ENCODE measurements at places on chromosomes 7 and 10. TPM values are rescaled to one million over a fixed set of nuclear protein-coding genes. Genes with fewer than 3 reads are reported as not detected.

DNA sequence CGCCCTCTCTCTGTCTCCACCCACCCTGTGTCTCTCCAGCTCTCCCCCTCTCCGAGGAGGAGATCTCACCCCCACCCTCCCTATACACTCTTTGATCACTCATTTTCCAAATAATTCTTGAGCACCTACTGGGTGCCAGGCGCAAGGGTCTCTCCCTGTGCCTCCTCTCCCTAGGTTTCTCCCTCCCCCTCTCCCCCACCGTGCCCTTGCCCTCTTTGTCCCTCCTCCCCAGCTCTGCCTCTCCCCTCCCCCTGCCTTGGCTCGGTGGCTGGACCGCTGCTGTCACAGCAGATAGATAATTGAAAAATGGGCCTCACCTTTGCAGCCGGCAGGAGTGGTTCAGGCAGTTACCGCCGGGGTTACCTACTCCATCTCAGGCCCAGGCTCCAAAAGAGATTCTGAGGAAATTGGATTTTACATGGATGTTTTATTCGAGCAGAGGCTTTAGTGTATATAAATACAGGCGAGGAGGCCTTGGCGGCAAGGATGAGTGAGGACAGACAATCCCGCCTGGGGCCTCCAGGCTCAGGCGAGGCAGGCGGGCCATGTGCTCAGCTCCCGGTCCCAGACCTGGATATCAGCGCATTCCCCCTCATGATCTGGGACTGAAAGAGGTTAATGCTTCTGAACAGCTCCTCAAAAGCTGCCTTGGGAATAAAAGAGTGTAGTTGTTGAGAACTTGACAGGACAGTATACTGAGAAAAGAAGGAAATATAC is 60.8 kb upstream of the BTRC start:
- DNase-seq: no peak

GRCh38 chr7:101678658-101679057 is 49.6 kb upstream of the MYL10 start:
- peak; percentile 31 for DNase-seq

DNA sequence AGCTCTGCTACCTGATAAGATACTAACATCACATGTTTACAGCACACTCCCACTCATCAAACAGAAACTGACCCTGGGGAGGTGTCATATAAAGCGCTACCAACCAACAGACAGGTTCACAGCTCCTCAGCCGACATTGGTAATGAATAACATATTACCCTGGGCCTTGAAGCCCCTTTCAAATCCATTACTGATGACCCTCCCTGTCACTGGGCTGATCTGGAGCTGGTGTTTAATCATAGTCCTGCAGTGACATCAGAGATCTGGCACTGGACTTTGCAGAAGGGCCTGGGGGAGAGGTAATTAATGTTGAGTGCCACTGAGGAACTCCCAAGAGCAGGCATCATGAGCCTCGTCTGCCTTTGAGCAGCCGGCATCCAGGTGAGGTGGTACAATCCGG is 306.5 kb upstream of the NFE2L3 start:
- no peak for DNase-seq

EBLN1 gene
- not detected for total RNA-seq

ZPBP gene
- not detected for total RNA-seq

GRCh38 chr7:2956526-2957368 is 86.9 kb downstream of the CARD11 start:
- DNase-seq: no peak

DNA sequence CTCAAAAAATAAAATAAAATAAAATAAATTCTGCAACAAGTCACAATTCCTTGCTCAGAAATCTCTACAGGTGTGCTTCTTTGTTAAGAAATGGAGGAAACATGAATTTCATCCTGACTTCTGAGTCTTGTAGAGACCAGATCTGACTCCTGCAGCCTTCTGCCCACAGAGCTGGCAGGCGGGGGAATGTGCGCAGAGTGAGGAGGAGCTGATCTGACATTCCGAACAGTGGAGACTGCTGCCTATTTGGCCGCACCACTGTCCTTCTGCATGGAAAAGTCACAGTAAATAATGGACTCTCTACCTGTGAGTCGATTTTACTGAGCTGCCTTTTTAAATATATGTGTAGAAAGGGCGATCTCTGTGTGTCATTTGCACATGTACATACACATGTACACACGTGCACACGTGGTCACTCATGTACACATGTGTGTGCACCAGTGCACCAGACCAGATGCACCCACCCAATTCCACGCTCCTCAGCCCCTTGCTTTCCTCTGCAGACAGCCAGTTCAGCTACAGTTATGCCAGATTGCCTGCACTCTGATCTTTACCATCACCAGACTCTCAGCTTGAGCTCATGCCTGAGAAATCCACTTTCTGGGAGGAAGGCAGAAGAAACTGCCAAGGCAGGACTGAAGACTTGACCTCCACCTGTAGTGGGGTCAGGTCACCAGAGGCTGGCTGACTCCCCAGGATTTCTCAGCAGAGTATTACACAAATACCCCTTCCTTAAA is 54.9 kb downstream of the IKZF1 start:
- no peak for DNase-seq

GRCh38 chr7:17501441-17502212 is 203.2 kb downstream of the AHR start:
- DNase-seq: no peak

DNA sequence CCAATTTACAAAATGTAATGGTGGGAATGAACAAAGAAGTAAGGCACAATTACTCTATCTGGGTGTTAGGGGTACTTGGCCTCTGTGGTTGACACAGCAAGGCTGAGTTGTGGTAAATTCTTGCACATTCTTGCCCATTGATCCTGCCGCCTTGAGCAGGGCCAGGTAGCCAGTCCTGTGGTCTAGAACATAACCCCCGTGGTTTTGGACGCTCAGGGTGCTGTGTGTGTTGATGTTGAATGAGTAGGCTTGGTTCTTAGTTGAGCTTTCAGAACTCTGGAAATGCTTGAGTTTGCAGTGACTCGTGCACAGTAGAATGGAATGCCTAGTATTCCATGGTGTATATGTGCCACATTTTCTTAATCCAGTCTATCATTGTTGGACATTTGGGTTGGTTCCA is 42.3 kb upstream of the CDHR3 start:
- no peak for DNase-seq

- no peak for DNase-seq
Measured at GRCh38 chr10:28542728-28543127, 9.8 kb downstream of the WAC start.

DNA sequence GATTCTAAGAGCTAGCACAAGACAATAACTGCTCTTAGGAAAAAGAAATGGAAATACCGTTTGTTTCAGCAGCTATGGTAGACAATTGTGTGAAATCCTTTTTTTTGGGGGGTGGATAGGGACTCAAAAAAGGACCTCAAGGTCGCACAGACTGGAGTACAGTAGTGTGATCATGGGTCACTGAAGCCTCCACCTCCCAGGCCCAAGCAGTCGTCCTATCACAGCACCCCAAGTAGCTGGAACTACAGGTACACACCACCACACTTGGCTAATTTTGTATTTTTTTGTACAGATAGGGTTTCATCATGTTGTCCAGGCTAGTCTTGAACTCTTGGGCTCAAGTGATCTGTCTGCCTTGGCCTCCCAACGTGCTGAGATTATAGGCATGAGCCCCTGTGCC is 33.9 kb downstream of the KMT2E start:
- no peak for DNase-seq

GRCh38 chr10:112288486-112288885 is 5.3 kb downstream of the TECTB start:
- DNase-seq: no peak

DNA sequence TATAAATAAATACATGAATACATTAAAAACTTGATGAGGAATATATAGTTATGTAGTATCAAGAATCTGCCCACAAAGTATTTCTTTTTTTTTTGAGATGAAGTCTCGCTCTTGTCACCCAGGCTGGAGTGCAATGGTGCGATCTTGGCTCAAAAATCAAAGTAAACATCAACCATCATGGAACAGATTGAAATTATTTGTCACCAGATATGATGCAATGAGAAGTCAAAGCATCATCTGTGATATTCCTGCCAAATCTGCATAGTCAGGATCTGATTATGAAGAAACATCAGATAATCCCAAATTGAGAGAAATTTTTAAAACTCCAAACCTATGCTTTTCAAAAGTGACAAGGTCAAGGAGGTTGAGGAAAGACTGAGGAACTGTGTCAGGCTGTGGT is 5.1 kb upstream of the CYP2C18 start:
- DNase-seq: no peak

ITGB1 gene
- 462 TPM for total RNA-seq

GRCh38 chr7:155122831-155123230 is 52.7 kb downstream of the HTR5A start:
- no peak for DNase-seq

GRCh38 chr7:108836256-108836655 is 266.6 kb downstream of the DNAJB9 start:
- DNase-seq: no peak

Data from left cardiac atrium (tissue), 4 donors.